Stimulated activated CD8-positive, alpha-beta memory T cell treated with anti-CD3 and anti-CD28 coated beads, Interleukin-15, amount 100 ng/mL, for 4 hours (primary cell): ENCODE measurements at places on chromosomes 7 and 10.

- DNase-seq = no peak
Measured at GRCh38 chr10:124523901-124524300, 62.3 kb downstream of the LHPP start.

- DNase-seq = no peak
Measured at GRCh38 chr7:78346827-78347226, 548.3 kb downstream of the PHTF2 start.

- no peak for DNase-seq
Measured at GRCh38 chr7:71769326-71769725, 637.4 kb downstream of the GALNT17 start.

DNA sequence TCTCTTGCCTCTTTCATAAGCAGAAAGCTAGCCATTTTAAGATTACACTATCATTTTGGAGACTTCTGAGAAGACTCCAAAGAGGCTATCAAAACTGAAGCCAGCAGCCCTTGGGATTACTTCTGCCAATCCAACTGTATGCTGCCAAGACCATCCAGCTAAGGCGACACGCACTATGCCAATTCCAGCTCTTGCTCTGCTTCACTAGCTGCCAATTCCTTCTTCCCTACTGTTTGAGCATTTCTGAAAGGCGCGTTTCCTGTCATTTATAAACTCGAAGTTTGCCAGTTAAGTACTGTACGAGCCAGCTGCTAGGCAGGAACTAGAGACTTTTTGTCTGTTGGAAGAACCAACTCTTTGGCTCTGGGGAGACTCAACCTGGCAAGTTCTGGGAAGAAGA is 36.5 kb downstream of the MALSU1 start:
- DNase-seq = no peak

GRCh38 chr7:41385996-41386395 is 316.9 kb downstream of the INHBA start:
- DNase-seq = no peak

DNA sequence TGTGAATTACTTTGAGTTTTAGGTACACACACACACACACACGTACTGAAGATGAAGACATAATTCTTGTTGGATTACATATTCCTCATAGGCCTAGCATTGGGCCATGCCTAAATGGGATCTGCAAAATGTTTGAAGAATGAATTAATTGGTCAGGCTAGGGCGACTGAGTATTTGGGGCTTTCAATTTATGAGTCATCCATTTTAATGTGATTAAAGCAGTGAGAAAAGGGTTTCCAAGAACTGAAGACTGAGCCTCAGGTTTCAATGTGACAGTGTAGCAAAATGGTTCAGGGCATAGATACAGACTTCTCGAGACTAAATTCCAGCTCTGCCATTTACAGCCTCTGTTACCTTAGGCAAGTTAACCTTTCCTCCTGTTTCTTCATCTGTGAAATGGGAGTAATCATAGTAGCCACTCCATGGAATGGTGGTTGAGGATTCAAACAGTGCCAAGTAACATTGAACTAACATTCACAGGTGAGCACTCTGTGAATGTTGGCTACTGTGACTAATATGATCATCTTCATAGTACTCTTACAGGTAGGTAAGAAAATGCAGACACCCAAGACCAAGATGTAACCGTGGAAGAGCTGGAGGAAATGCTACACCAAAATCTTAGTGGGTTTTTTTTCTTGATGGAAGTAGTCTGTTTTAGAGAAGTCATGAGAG is 7.6 kb downstream of the BPGM start:
- DNase-seq = no peak

DNA sequence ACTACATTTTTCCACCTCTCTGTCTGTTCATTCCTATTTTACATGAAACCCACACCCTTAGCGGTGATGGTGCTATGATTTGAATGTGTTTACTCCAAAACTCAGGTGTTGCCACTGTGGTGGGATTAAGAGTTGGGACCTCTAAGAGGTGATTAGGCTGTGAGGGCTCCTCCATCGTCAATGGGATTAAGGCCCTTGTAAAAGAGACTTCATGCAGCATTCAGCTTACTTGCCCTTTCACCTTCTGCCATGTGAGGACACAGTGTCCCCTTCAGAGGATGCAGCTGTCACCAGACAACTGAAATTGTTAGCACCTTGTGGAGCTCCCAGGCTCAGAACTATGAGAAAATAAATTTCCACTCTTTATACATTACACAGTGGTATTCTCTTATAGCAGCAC is 182.2 kb downstream of the NOC3L start:
- no peak for DNase-seq

GRCh38 chr7:72325561-72325960 is 86.6 kb downstream of the CALN1 start:
- no peak for DNase-seq

GRCh38 chr7:107940951-107941350 is 50.0 kb downstream of the DLD start:
- no peak for DNase-seq

DNA sequence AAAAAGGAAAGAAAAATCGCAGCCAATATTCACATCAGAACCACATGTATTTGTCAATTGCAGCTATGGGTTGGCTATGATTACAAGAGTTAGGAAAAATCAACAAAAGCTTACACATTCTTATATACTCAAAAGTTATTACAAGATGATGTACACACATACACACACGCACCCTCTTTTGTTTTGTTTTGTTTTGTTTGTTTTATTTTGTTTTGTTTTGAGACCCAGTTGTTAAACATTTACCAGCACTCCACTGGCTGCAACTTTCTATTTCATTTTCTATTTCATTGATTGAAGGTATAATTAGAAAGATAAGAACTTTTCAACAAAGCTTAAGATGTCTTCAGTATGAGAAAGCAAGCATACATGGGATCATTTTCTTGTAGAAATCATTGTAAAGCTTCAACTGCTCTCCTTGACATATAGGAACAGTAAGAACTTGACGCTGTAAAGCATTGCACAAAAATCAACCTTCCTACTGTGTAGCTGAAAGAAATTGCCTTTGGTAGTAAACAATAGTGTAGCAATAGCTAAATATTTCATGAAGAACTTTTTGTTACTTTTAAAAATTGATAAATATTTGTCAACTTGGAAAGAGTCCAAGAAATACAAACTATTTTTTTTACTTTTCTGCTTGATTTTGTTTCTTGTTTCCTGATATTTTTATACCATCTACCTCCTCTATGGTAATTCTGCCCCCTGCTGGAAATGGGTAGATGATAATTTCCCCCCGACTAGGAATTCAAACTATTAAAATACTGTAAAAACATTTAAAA is 205.9 kb downstream of the MBL2 start:
- DNase-seq = no peak

DNA sequence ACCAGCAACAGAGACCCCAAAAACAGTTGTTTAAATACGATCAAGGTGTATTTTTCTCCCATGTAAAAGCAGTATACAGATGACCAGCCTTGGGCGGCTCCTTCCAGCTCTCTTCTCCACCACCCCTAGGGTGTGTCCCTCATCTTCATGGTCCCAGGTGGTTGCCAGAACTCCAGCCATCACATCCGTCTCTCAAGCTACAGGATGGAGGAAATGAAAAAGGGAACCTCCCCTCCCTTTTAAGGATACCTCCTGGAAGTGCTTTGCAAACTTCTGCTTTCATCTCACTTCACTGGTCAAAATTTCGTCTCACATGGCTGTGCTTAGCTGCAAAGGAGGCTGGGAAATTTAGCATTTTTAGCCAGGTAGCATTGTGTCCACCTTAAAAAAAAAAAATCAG is 59.3 kb downstream of the C10orf105 start:
- DNase-seq = no peak

DNA sequence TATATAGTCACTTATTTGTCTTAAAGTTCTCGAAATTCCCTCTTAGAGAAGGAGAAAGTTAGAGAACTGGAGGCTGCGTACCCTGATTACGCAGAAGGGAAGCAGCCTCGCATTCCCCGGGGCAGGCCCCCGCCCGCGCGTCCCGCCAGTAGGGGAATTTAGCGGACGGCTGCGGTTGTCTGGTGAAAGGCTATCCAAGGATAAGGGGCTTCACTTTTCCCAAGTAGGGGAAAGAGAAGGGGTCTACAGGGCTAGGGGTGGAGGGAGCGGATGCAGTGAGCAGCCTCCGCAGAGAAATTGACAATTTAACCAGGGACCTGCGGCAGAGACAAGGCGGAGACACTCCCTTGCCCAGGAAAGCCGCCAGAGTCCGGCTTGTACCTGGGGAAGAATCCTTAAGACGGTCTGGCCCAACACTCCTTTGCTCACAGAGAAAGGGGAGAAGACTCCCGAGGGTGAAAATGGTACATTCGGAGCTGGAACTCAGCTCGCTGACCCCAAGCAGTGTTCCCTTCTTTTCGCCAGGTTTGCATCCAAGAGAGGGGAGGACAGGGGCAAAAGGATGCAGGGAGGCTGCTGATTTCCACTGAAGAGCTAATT is 994 bp upstream of the MAGI2 start:
- DNase-seq = no peak

DNA sequence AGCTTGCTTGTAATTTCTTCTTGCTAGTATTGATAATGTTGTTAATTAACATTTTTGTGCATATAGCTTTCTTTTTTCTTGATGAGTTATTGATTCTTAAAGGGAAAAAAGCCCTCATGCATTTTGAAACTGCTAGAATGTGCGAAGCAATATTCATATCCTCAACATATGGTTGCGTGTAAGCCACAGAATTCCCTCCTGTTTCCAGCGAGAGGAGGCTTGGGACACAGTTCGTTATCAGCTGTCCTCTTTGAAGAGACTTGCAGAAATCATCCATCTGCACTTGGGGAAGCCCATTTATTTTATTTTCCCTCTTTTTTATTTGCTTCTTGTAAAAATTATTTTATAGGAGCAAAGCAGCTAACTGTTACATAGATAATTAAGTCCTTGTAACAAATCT is 398.0 kb downstream of the ADRA2A start:
- no peak for DNase-seq

DNA sequence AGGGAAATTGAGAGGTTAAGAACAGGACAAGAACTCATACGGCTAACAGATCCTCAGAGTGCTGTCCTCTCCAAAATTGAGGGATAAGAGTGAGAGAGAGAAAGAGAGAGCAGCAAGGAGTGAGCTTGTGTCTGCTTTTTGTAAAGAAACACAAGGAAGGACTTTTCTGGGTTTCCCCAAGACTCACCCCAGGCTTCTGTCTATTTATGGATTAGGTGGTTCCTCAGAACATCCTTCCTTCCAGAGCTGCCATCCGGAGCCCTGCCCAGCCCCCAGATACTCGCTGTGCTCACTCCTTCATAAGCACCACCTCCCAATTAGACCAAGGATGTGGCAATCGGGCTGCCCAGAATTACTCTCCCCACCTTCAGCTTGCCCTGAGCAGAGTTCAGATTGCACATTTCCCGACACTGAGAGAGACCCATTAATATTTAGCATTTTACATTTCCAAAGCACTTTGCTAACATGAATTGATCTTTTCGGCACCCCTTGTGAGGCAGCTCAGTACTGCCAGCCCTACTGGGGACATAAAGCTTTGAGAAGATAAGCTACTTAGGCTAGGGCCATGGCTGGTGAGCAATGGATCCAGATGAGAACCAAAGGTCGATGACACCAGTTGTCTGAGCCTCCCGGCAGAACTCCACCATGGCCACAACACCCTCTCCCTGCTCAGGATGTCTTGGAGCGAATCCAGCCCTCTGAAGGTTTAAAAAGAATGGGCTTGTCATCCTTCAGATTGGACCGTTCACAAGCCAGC is 19.2 kb upstream of the R3HCC1L start:
- no peak for DNase-seq

- peak; percentile 42 for DNase-seq
Measured at GRCh38 chr10:70458329-70459060, 17.0 kb upstream of the NODAL start.

- DNase-seq = no peak
Measured at GRCh38 chr10:132443983-132444876, 47.2 kb downstream of the PWWP2B start.

DNA sequence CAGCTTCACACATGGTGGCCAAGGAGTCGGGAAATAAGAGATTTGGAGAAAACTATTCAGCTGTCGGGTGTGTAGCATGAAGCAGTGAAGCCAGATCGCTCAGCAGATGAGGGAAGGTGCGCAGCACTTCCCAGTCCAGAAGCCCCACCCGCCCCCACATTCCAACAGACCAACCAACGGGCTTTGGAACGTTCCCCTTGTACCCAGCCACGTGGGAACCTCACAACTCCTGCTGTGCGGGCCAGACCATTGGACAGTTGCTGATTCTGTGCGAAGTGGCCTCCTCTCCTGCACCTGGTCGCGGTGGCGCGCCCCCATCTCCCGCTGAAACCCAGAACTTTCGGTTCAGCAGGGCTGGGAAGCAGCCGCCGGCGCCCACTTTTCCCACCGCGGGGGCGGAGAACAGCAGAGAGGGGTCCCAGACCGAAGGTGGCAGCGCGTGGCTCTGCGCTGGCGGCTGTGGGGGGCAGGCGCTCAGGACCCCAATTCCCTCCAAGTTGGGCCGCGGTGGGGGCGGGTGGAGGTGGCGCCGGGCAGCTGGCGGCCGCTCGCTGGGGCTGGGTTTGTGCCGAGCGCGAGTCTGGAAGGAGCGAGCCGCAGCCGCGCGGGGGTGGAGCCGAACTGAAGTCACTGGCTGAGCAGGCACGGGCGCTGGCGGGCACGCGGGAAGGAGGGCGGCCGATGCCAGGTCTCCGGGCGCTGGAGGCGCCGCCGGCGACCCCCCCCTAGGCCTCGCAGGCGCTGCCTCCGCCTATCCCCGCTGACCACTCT is 1301.5 kb upstream of the SORCS1 start:
- DNase-seq = no peak

DNA sequence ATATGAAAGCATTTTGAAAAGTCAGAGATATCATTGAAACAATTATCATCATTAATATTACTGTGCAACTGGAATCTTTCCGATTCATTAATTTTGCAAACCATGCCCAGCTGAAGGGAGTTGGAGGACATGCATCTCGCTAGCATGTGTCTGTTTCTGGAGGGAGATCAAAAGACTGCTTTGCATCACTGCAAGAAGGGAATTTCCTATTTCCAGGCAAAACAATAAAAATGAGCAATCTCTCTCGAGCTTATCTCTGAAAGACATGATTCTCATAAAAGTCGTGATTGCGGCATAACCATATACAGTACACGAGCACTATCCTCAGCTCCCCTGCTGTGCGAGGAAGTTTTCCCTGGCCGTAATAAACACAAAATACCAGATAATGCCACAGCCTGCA is 607.6 kb upstream of the DPP6 start:
- DNase-seq = no peak

GRCh38 chr7:151252561-151252835 is 4.0 kb upstream of the SMARCD3 start:
- no peak for DNase-seq
